Stimulated activated CD8-positive, alpha-beta memory T cell treated with anti-CD3 and anti-CD28 coated beads, Interleukin-7, amount 100 ng/mL, for 4 hours (primary cell): ENCODE measurements at places on chromosomes 16 and 17.
A peak's percentile ranks its signal among the peaks of the same experiment; 100 is the strongest.

- DNase-seq: no peak
Measured at GRCh38 chr16:25957707-25958106, 265.9 kb downstream of the HS3ST4 start.

DNA sequence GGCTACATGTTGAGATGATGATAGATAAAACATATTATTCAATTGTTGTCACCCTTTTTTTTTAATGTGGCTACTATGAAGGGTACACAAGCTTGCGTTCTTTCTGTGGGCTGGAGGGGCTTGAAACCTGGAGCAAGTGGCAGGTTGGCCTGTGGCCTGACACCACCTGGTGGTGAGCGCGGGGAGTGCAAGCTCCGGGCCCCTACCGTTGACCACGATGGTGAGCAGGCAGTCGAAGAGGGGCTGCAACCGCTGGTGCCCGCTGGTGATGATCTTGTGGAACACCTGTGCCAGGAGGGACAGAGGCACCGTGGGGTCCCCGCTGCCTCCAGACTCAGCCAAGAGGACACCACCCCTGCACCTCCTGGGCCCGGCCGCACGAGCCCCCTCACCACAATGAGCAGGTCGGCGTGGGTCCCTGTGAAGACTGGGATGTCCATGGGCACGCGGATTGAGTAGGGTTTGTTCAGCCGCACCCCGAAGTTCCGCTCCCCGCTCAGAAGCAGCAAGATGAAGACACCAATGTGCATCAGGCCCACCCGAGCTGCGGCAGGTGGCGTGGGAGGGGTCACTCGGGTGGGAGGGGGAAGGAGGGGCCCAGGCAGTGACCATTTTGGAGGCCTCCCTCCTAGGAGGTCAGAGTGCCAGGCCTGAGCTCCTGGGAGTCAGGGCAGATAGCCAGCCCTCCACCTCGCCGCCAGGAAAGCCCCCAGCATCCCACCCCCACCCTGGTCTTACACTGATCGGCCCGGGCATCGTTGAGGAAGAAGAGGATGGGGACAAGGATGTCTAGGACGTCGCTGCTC lies 14.4 kb downstream of the HID1 start:
- DNase-seq: peak; percentile 58

DNA sequence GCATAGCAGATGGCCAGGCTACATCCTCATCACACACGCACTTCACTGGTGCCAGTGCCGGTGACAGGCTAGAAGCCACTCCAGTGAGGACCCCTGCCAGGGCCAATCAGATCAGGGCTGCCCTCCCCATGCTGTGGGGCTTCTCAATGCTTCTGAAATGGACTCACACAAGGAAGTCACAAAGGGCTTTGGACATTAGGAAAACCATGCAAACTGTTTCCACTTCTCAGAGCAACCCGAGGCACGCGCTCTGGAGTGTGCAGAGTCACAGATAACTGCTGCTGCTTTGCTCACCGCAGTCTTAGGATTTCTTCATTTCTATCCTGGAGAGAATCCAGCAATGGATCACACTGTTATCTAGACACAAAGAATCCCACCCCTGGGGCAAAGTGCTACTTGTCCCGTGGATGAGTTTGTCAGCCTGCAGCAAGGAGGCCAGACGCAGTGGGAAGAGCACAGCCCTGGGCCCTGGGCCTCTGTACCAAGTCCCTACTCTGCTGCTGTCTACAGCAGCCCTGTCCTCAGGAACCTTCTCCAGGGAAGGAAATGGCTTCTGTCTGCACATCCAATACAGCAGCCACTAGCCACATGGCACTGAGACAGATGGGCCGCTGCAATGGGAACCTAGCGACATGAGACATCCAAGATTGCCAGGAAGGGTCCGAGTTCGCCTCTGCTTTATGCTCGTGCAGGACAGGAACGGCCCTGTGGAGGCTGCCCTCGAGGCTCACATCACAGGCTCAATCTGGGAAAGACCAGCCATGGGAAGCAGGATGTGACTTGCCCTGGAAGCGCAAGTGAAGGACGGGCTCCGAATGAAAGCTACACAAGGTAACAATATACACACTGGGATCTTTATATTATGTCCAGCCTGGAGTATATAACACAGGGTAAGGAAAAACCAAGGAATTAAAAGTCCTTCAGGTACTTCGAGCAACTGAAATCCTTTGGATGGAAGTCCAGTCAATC lies 169.3 kb downstream of the ZFHX3 start:
- DNase-seq: no peak

DNA sequence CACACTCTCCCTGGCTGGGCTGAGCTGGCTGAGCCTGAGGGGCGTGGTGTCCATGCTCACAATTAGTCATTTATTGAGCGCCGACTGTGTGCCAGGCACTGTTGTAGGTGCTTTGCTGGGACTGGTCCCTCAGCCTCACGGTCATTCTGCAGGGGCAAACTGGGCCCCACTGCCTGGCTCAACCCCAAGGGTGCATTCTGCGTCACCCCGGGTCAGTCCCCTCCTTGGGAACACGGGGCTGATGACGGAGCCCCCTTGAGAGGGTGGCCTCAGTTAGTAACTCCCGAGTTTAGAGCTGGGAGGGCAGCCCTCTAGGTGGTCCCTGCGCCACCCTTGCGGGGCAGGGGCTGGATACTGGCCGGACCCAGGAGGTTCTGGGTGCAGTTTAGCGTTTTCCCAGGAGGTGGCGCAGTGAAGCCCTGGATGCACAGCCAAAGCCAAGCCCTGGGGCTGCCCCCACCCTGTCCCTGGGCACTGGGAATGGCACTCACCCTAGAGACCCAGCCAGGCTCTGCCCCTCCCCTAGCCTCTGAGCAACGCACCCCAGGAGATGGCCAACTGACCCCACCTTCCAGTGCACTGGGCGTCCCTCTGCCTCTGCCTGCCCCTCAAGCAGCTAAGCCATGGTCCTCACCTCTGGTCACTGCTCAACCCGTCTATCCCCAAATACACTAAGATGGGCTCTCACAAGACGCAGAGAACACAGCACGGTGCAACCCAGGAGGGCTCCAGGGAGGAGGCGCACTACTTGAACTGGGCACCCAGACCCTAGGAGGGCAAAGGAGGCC lies 243.2 kb upstream of the GSE1 start:
- DNase-seq: no peak

GRCh38 chr16:73068541-73069401 lies 20.8 kb upstream of the ZFHX3 start:
- DNase-seq: no peak

DNA sequence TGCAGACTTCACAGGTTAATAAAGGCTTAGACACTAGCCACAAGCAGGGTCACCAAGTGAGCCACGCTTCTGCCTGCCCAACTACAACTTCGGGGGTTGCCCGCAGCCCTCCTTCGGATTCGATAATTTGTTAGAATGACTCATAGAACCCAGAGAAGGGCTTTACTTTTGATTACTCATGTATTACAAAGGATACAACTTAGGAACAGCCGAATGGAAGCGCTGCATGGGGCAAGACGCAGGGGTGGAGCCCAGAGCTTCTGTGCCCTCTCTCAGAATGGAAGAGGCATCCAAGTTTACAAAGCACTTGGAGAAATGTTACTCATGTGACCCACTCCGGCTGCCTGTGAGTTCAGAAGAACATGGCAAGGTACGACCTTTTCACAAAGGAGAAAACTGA lies 7.5 kb upstream of the CDH5 start:
- DNase-seq: no peak

DNA sequence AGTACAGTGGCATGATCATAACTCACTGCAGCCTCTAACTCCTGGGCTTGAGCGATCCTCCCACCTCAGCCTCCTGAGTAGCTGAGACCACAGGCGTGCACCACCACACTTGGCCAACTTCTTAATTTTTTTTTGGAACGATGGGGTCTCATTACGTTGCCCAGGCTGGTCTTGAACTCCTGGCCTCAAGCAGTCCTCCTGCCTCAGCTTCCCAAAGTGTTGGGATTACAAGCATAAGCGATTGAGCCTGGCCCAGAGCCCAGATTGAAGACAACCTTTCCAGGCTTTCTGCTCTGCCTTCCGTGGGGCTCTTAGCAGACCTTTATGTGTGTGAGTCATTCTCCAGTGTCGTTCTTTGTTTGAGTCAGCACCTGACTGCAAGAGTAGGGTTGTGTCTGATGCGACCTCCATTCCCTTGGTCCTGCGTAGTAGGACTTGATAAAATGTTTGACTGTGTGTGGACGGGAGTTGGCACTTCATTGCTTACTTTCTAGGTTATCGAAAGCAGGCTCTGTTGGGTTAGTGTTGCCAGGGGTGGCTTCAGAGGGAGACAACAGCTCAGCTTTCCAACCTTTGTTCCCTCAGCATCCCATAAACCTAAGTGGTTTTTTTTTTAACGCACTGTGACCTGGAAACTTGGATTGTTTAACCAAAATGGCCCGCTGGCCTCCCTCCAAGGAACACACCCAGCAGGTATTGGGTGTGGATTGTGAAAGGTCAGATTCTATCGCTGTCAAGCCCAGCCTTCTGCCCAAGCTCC lies 26.4 kb downstream of the EEF2K start:
- DNase-seq: no peak

DNA sequence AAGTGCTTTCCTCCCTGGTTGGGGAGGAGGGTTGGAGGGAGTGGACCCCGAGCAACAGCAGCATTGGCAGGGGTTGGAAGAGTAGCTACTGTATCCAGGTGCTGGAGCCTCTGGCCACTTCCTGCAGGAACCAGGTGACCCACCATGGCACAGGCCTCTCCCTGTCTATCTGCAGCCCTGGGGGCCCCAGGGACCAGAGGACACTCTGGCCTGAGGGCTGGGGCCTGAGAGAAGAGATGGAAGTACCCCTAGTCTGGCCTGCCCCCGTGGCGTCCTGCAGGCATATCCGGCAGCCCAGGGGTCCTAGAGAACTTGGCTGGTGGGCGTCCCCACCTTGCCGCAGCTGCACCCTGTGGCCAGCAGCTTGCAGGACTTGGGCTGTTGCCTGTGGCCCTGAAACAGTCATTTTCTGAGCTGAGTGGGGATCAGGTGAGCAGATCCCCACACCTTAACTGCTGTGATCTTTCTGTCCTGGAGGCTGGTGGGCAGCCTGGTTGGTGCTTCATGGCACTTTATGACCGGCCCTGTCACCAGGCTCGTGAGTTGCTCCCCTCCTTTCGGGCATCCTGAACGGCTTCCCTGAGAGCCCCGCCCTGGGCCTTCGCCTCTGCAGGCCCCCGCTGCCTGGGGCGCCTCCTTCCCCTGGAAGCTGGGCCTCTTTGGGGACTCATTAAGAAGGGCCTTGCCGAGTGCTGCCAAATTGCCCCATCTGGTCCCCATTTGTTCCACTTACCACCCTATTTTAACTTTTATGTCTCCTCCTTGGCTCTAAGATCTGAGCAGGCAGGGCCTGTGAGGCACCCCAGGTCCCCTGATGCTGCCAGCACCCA lies 298.6 kb downstream of the SEC14L1 start:
- no peak for DNase-seq

GRCh38 chr16:72012607-72013006 lies 4.1 kb downstream of the DHODH start:
- no peak for DNase-seq

DNA sequence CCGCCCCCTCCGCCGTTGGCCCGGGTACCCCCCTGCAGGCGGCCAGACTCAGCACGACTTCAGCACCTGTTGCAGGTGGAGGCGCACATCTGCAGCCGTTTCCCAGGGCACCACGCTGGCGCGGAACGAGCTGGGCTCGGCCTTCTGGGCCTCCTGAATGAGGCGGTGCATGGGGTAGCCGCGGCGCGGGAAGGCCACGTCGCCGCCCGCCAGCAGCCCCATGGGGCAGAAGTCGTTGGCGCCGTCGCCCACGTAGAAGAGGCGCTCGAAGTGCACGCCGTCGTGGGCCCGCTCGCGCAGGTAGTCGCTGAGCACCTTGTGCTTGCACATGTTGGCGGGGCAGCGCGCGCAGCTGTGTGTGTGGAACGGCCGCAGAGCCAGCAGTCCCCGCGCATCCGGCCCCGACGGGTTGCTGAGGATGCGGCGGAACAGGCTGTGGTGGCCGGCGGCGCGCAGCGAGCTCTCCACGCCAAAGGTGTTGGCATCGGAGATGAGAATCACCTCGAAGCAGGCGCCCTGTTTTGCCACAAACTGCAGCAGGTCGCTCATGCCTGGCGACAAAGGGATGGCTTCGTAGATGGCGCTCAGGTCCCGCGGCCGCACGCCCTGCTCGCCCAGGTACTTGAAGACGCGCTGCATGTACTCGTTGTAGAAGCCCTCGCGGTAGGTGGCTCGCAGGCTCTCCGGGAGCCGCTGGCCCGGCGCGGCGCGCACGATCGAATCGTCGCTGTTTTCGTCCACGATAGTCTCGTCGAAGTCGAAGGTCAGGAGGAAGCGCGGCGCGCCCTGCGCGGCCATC lies 6.2 kb downstream of the PHOSPHO1 start:
- DNase-seq: no peak

DNA sequence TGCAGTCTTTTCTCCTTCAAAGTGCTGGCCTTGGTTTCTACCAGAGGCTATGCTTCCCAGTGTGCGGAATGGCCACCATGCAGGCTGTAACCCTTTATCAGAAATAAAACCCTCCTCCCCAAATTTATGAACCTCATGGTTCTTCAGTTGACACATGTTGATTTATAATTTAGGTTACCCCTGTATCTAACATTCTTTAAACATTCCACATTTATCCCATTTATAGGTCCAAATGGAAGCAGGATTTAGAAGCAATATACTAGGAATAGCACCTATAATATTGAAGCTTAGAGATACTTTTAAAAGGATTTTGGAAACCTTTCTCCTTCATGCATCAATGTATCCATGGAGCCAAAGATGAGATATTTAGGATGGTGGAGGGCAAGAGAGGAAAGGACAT lies 438.8 kb upstream of the C16orf82 start:
- DNase-seq: no peak

- no peak for DNase-seq
Measured at GRCh38 chr17:11557727-11558452, 40.4 kb upstream of the DNAH9 start.
